ENCODE measurements at places on chromosomes 2 and 18.

GRCh38 chr2:205453202-205453601 is 229.1 kb upstream of the NRP2 start:
- no peak for DNase-seq

- DNase-seq = no peak
Observed at GRCh38 chr2:105876191-105876590, 131.5 kb downstream of the NCK2 start.

GRCh38 chr2:137254052-137254451 is 488.7 kb downstream of the THSD7B start:
- DNase-seq = no peak

GRCh38 chr2:75729861-75730260 is 19.1 kb upstream of the GCFC2 start:
- DNase-seq = no peak

DNA sequence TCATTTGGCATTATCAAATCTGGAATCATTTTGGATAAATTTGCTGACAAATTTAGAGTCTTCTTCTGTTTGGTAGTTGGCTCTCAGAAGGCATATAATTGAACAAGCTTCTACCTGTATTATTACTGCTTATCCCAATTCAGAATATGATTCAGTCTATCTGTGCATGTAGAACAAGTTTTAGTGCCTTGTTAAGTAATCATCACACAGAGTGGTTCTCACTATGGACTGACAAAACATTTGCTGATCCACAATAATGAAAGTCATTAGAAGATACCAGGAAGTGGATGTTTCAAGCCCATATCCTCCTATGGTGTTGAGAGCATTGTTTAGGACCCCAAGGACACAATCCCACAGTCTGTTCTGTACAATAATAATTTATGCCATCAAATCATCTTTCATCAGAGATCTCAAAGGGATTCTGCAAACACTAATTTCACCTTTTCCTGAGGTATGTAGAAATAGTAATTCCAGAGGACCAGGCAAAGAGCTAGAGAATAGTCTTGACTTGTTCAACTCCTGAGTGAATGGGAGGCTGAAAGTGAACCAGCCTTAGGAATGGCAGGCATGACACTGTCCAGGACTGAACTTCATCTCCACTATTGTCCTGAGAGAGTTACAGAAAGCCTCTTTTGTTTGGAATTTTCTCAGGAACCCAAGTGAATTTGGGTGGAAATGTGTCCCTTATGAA is 29.6 kb upstream of the DSC1 start:
- DNase-seq = no peak

DNA sequence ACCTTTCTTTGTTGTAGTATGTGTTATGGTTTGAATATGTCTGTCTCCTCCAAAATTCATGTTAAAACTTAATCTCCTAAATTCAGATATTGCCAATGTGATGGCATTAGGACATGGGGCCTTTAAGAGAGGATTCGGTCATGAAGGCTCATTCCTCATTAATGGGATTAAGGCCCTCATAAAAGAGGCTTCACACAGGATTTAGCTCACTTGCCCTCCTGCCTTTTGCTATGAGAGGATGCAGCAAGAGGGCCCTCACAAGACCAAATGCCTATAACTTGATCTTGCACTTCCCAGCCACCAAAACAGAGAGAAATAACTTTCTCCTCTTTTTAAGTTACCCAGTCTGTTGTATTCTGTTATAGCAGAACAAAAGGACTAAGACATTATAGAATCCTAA is 19.7 kb downstream of the ZBTB14 start:
- DNase-seq = no peak

DNA sequence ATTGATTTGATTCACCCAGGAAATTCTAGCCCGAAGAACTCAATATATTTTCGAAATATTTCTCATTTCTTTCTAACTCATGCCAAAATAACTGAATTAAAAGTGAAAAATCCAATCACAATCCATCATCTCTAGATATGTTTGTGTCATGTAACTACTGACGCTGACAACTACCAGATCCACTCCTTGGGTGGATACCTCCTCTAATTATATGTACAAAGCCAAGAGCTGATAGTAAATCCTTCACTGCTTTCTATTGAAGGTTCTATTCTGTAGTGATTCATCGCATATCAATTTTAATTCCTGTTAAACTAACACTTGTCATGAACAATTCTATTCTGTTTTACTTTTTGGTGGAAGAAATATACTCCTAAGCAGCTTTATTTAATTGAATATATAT is 1056.6 kb upstream of the NXPH2 start:
- no peak for DNase-seq

GRCh38 chr2:223328578-223328977 is 273.6 kb downstream of the SCG2 start:
- DNase-seq = no peak

DNA sequence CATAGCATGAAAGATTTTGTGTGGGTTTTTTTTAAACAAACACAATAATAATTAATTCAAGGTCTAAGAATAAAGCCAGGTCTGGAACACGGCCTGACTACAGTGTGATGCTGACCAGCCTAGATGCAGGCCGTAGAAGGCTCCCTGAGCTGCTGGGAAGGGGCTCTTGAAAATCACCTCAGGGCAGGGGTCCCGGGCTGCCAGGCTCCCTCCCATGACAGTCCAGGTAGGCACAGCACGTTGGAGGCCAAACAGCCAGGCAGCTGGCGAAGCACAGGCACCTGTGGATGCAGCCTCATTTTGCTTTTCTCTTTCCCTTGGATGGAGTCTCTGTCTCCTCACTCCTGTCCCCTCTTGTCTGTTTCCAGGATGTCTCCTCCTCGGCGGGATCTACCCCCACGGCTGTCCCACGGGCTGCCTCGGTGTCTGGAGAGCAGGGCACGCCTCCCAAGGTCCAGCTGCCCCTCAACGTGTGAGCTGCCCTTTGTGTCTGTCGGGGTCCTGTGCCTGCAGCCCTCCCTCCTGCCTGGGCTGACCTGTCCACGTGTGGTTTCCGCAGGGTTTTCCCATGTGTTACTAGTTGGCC is 194.5 kb downstream of the SEPTIN10 start:
- no peak for DNase-seq

GRCh38 chr2:192500550-192501200 is 305.9 kb upstream of the TMEFF2 start:
- DNase-seq = no peak

- DNase-seq = no peak
Observed at GRCh38 chr18:32243358-32243757, 53.5 kb downstream of the MEP1B start.

DNA sequence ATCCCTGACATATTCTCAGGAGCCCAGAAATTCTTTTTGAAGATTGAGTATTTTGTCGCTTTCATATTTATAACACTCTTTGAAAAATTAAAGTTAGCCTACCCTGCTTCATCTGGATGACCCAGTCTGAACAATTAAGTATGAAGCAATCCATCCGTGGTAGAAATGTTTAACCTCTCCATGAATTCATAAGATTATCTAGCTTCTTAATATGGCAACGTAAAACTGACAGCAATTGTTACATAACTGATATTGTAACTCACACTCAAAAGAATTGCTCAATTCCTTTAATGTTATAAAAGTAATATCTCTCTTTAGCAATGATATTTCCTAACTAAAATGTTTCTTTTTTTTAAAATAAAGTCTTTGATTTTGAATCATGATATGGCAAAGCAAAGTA is 7.2 kb upstream of the ABCA12 start:
- no peak for DNase-seq

DNA sequence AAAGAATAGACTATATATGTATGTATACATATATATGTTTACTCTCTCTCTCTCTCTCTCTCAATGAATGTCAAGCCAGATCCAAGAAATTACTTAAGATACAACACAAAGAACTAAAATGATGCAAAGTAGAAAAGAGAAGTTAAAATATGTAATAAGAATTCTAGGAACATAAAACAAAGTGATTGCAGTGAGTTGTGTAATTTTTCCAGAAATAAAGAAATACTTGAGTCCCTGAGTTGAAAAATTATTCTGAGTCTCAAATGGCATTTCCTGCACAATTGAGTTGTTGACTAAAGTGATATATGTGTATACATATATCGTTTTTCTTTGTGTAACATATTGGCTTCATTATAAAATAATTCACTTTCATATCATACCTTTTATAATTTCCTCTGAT is 262.4 kb downstream of the INSIG2 start:
- DNase-seq = no peak

- DNase-seq = no peak
Observed at GRCh38 chr18:4231260-4231659, 223.8 kb downstream of the DLGAP1 start.

GRCh38 chr2:168246483-168247340 is 683 bp downstream of the STK39 start:
- peak; percentile 76 for DNase-seq

DNA sequence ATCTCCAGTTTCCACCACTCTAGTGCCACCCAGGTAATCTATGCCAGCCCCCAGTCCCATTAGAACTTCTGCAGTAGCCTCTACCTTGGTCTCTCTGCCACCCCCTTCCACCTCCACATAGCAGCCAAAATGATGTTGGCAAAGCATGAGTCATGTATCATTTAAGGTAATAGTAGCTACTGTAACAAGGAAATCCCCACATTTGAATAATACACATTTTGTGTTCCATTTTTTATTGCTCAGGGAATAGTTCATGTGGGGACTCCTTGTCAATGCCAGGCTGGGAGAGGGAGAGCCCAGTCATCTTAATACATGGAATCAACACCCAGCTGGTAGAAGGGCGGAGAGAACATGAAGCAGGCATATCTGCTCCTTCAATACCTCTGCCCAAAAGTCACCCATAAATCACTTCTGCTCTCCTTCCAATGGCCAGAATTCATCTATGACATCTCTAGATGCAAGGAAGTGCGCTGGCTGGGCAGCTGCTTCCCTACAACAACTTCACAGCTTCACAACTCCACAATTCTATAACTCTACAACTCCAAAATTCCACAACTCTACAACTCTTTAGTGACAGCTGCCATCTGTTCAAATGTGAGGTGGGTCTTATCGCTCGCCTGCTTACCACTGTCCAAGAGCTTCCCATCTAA is 70.6 kb upstream of the GLS start:
- no peak for DNase-seq

DNA sequence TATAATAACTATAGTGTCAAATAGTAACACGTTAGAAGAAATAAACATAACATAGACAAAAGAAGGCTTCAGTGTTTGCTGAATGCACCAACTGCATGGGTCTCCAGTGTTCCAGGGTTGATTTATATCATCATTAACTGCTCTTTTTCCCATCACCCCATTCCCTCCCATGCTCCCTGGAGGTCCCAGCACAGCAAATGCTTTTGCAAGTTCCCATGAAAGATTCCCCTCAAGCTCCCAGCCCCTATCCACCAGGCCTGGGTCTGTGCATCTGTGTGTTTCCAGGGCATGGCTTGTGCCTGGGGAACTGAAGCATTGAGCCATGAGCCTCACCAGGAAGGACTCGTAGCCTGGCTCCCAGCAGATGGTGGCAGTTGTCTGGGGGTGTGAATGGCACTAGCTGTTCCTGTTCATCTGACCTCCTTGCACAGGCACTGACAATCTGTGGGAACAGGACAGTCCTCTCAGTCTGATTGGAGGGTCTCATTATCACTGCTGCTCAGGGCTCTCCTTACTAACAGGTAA is 164.6 kb upstream of the RMP24 start:
- DNase-seq = no peak

DNA sequence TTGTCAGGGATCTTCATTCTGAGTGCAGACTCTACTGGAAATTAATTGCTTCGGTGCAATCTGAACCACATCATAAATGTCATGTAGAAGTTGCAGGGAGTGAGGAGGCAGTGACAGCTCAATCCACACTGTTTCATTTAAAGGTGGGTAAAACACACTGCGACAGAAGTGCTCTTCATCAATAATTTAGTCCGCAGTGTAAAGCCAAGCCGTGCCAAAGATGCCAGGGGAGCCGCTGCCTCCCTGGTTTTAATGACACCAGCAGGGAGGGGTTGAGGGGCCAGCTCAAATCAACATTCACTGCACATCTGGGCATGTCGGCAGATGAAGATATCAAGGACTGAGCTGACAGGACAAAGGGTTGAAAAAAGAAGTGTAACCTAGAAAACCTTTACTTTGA is 305.7 kb upstream of the VRK2 start:
- no peak for DNase-seq

GRCh38 chr2:60544954-60545560 is 8.4 kb downstream of the BCL11A start:
- no peak for DNase-seq

DNA sequence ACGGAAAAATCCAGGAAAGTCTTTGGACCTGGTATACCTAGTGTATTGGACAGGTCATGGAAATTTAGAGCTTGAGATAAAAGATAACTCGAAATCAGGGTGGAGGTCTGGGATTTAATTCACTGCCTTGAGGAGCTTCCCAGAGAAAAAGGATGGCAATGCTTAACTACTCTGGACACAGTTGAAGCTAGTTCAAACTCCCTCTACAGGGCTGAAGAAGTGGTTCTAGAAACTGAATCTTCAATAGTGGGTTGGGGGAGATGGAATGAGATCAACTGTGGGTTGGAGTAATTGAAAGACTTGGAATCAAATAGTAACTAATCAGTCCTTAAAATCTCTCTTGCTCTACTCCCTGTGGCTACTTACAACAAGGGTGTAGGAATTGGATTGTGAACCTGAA is 600.1 kb downstream of the IRS1 start:
- no peak for DNase-seq

- DNase-seq = no peak
Observed at GRCh38 chr2:43898134-43898837, 59.5 kb downstream of the ABCG8 start.

- no peak for DNase-seq
Observed at GRCh38 chr18:64110692-64111480, 38.0 kb downstream of the LINC00305 start.

GRCh38 chr2:26530696-26531095 is 52.8 kb upstream of the OTOF start:
- no peak for DNase-seq

DNA sequence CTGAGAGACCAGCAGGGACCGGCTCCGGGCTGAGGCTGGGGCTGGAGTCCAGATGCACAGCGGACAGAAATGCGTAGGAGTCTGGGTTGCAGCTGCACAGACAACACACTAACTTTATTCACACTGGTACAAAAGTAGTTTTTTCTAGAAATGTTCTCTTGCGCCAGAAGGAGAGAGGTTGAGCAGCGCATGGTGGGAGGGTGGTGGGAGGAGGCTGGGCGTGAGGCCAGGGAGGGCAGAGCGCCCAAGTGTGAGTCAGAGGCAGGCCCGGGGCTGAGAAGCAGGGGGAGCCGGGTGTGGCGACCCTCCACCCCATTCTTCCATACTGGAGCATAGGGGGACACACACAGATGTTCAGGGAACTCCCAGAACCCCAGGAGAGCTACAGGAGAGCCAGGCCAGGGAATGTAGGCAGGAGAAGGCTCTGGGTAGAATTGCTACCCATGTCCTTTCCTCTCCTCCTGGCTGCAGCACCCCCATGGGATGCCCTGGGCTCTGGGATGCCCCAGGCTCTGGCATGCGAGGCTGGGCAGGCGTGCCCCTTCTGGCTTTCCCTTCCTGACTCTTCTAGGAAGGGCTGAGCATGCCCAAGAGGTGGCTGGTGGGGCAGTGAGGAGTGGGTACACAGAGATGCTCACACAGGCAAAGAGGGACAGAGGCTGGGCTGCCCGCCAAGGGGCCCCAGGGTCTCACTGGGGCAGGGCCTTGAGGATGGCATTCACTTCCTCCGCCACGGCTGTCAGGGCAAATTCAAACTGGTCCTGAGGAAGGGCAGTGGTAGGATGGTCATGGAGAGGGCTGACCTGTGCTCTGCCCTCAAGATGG is 10.6 kb downstream of the DNAJB2 start:
- no peak for DNase-seq
